ENCODE measurements at places on chromosomes 1 and 21.

DNA sequence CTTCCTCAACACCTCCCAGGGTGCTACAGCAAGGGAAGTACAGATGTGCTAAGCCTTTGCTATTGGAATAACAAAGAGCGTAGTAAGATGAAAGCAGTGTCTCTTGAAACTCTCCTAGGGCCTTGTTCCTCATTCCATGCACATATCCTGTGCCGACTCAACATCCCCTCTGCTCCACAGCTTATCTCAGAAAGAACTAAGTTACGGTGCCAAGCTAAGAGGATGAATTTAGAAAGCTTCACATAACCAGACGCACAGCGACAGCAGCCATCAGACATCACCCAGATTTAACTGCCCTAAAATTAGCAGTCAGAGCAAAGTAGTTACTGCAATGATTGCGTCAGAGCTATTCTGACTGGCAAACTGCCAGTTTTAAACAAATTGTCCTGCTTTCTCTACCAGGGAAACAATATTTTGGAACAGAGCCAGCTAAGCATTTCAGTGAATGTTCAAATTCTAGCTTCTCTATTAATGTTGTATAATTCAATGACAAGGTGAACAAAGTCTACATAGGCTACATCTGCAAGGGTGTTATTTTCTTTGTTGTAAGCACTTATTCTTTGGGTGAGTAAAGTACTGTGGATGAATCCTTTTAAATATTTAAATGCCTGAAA lies 9.5 kb downstream of the SIPA1L2 start:
- no peak for DNase-seq

DNA sequence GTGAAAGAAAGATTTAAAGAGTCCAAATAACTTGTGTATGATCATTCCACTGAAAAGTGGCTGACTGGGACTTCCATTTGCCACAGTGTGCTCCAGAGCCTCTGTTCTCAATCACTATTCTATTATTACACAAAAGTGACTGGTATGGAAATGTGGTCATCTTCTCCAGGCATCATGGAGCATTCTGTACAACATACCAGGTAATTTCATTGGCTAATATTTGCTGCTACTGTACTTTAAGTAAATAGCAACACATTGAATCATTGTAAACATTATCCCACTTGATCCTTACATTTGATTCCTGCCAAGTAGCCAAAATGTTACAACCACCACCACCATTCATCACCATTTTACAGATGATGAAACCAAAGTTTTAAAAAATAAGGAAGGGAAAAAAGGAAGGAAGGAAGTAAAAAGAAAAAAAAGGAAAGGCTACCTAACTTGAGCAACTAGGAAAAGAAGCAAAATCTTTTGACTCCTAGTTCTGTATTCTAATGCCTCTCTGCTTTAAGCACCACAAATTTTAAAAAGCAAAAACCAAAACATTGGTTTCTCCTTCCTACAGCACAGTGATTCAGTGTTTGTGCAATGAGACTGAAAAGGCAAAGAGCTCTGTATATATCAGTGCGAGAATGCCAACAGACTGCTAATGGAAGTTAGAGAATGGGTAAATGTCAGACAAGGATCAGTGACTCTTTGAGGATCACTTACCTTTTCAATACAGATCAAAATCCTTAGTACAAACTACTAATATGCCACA lies 361.4 kb upstream of the PTBP2 start:
- no peak for DNase-seq

DNA sequence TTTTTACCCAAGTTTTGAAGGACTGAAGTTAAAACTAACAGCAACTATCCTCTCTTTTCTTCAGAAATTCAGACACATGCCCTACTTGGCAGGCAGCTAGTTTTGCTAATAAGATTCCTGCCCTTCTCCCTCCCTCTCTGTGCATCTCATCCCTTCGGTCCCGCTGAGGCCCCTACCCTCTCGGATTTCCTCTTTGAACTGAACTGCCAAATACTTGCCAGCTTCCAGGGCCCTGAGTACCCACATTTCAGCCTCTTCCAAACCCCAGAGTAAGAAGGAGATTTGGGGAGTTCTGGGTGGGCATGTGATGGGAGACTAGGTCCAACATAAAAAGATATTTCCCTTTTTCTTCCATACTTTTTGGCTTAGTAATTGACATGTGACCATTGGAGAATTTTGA lies 116.5 kb upstream of the JUN start:
- DNase-seq, result no peak

DNA sequence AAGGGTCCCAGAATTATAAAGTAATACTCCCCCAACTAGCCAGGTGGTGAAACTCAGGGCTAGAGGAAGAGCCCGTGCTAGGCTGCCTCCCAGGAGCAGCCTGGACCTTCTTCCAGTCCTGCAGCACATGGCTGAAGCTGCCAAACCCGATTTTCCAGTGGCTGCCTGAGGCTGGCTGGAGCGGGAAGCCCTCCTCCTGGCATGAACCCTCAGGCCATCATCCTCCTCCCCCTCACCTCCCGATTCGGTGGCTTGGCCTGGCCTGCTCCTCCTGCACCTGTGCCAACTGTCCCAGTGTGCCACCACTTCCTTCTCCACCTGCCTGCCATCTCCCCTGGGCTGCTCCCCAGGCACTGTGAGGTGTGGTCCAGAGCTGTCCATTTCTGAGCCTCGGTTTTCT lies 3.0 kb upstream of the TSPAN1 start:
- no peak for DNase-seq

- DNase-seq, result no peak
These were observed 99.5 kb downstream of the GALNT2 start for GRCh38 chr1:230166366-230167132.

- peak; percentile 89 for DNase-seq
These were observed at the start of gene KLHDC9 for GRCh38 chr1:161098210-161099068. Gene KLHDC9 (plus strand): TSS chr1:161098361. CDS start chr1:161098536, 175 bp downstream.

DNA sequence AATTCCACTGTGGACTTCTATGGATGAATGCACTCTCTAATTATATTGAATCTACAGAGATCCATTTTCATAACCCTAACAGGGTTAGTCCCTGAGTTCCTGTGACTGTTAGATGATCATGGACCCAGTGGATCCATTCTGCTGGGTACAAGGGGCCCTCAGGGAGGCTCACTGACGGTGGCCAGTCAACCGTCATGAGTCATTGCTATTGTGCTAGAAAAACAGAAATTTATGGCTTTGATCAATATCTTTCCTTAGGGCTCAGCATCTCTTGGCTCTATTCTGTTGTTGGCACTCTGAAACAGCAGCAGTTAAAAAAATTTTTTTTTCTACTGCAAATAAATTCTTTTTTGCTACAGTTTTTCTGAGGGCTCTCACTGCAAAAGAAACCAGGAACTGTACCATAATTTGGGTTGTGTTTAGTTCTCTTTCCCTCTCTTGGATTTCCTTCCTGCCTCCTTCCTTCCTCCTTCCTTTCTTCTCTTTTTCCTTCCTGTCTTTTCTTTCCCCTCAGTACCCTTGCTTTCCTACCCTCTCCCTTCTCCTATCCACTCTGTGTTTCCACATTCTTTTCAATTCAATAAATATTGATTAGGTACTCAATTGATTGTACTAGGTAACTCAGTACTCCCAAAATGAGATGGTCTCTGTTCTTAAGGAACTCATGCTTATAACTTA lies 49.5 kb downstream of the UTP25 start:
- no peak for DNase-seq

GRCh38 chr1:206895837-206896242 lies 1.4 kb upstream of the IL24 start:
- no peak for DNase-seq

DNA sequence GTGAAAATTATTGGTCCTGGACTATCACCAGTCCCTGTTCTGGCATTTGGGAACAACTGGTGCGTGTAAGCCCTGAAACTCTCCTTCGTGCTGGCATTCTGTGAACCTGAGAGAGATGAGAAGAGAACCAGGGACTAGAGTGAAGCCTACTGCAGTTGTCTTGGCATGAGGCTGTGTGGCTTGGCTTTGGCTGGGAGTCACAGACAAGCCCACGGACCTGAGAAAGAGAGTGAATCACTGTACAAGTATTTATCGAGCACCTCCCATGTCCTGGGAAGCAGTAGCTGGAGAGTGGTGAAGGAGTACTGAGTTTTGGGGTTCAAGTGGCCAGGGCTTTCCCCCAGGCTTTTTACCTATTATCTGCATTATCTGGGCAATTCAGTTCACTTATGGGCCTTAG lies 63.3 kb downstream of the FGGY start:
- DNase-seq, result no peak

DNA sequence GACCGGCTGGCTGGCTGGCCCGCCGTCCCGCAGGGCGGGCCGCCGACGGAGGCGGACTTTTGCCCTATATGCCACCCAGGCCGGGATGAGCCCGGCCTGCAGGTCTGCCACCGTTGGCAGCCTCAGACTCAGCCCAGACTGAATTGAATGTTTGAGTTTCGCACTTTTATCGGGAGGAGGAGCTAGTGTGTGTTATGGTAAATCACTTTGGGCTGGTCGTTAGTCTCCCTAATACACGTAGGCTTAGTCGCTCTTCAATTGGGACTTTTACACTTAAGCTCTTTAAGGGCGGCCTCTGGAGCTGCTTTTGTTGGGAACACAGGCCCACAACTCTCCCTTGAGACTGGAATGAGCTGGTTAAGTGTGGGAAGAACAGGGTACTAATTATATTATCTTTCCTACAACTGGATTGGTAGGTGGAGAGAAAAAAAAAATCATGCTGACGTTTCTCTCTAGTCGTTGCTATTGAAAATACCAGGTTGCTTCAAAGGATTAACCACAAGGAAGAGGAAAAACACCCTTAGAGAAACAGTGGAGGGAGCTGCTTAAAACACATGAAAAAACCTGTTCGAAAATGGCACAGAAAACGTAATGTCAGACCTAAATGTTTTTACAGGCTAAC lies 1.4 kb upstream of the IRF2BP2 start:
- DNase-seq, result peak; percentile 91

GRCh38 chr1:169577981-169578738 lies 8.1 kb downstream of the F5 start:
- DNase-seq, result no peak

GRCh38 chr1:36420836-36421317 lies 23.2 kb upstream of the LSM10 start:
- peak; percentile 89 for DNase-seq

GRCh38 chr1:113479713-113480676 lies 89.7 kb downstream of the MAGI3 start:
- no peak for DNase-seq

DNA sequence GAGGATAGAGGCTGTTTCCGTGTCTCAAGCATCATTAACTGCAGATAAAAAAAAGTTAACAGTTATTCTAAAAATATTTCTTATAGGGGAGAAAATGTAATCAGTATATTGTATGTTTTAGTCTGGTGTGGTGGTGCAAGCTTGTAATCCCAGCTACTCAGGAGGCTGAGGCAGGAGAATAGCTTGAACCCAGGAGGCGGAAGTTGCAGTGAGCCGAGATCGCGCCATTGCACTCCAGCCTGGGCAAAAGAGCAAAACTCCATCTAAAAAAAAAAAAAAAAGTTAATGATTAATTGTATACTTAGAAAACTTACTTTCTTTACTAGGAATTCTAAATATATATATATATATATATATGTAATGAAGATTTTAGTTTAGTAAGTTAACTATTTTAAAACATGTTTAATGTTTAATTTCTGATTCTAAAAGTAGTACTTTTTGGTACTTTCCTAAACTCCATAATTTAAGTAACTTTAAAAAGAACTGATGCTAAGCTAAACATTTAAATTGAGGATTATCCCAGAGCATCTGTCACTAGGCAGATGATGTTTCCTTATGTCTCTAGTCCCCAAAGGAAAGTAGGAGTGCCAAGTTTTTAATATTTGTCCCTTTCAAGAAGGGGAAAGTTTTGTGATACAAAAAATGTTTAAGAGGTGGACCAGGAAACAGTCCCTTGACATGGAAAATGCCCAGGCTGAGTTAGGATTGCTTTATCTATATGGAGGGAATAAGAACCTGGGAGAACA lies 66.3 kb downstream of the DYRK1A start:
- DNase-seq, result no peak

- peak; percentile 27 for DNase-seq
These were observed 31.8 kb downstream of the SDCCAG8 start for GRCh38 chr1:243287652-243288051.

DNA sequence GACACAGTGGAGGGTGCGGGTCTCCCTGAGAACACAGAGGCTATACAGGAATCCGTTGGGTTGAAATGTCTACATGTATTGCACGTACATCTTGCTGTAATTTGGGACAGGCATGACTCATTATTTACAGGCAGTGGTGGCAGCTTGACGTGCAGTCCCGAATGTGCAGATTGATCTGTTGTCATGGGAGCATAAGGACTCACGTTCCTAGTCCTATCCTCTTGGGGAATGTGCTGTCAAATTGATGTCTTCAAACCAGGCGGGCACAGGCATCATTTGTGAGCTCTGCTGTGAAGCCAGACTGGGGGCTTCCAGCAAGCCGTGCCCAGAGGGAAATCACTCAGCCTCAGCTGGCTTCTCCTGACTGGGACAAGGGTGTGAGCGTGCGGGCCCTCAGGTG lies 40.5 kb downstream of the S100B start:
- DNase-seq, result no peak

- peak; percentile 82 for DNase-seq
These were observed 74.6 kb downstream of the ARID4B start for GRCh38 chr1:235253219-235253962.

DNA sequence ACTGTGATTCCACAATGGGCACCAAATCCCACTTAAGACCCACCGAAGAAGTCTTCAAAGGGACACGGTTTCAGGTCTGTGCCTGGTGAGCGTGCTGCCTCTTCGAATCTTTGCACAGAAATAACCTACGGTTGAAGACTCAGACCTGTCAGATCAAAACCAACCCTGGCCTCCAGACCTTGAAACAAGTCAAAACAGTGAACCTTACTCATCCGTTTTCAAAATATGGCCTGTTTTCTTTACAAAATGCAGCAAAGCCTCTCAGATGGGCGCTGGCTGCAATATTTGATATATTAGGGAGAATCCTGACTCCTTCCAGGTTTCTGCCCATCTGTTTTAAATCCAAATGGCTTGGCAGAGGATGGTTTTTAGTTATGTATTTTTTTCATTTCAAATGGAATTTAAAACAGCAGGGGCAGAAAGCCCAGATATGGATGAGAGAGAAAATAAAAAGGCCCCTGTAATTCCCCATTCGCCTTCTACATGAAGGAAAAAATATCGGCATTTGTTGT lies 14.0 kb downstream of the JUN start:
- DNase-seq, result no peak

DNA sequence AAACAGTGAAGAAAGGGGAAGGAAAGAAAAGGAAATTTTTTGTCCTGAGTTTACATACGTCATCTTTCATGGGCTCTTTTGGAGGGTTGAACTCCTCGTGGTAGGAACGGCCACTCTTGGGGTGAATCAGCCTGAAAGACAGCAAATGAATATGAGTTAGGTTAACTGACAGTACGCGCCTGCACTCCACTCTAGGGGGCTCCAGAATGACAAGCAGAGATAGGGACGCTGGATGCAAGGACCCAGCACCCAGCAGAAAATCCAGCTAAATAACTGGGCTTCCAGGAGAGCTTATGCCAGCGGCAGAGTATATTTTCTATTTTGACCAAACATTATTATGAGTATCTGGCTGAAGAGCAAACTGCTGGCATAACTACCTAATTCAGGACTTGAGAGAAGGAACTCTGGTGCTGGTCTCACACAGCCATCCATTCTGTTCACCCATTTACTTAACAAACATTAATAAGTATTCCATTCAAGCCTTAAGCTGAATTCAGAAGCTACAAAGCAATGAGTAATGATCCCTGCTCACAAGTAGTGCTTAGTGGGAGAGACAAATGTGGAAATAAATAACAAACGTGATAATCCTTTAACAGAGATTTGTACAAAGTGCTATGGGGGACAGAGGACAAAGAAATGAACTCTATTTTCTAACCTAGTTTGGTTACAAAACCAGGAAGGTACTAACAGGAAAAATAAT lies 22.1 kb downstream of the AK2 start:
- DNase-seq, result no peak

GRCh38 chr21:41564871-41565274 lies 56.9 kb upstream of the TMPRSS2 start:
- no peak for DNase-seq

GRCh38 chr1:205144751-205145150 lies 23.0 kb upstream of the RBBP5 start:
- DNase-seq, result no peak

Measured in CD4-positive, alpha-beta T cell treated with Interleukin-17A for 1 hour (primary cell).